AML-193 (cell line): ENCODE measurements at places on chromosomes 4 and X.

GRCh38 chrX:110008011-110008635 lies 5.2 kb downstream of the TMEM164 start:
- DNase-seq = no peak

DNA sequence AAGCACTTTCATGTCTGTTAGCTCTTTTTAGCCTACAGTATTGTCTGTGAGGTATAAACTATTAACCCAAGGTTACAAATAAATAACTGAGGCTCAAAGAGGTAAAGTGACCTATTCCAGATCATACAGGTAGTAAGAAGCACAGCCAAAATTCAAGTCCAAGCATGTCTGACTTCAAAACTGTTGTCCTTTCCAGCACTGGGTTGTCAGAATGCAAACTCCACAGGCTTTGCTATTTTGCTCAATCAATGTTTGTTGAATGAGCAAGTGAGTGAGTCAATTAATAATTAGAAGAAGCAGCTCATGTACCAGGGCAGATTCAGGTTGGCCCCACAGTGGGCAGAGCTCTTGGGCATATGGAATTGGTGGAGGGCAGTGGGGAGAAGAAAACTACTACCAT lies 134.1 kb upstream of the ARHGEF9 start:
- DNase-seq = no peak

DNA sequence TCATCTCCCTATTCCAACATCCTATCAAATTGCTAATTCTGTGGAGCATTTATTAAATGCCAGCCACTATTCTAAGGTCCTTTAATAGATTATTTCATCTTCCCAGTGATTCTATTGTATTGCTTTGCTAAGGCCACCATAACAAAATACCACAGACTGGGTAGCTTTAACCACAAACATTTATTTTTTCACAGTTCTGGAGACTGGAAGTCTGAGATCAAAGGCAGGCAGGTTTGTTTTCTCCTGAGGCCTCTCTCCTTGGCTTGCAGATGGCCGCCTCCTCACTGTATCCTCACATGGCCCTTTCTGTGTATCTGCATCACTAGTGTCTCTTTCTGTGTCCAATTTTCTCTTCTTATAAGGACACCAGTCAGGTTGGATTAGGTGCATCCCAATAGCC lies 64.5 kb downstream of the CPE start:
- DNase-seq = no peak

DNA sequence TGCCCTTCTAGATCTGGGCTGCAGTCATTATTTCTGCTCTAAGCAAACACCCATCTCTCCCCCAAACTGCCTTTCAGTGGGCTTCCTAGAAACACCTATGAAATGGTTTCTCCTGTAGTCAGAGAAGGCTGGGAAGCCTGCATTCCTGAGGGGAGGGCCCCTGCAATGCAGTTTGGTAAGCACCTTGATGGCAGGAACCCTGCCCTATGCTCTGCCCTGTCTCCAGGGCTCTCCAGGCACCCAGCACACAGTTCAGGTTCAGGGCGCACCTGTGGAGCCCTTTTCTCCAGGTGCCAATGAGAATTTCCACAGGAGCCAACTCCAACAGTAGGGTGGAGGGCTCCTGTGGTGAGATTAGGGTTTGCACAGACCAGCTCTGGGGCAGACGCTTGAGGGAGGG lies 69.1 kb upstream of the FBXW7 start:
- DNase-seq = no peak

- no peak for DNase-seq
Observed at GRCh38 chrX:44244008-44244407, 99.5 kb downstream of the EFHC2 start.

DNA sequence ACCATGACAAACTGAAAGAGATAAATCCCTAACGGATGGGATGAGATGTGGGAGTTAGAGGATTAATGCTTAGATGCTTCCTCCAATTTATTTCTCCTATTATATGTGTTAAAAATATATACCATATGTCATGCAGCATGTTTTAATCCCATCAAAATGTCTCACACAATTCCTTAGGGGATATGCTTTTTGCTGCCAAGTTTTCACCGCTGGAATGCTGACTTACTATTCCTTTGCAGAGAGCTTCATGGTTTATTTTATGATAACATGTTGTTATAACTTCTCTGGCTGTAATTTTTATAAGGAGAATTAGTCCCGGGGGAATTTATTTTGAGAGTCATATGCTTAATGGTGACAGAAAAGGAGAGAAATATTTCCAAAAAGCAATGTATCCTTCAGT lies 670.3 kb downstream of the IL1RAPL1 start:
- DNase-seq = no peak

GRCh38 chr4:75004755-75005668 lies 72.1 kb downstream of the PARM1 start:
- DNase-seq = no peak

DNA sequence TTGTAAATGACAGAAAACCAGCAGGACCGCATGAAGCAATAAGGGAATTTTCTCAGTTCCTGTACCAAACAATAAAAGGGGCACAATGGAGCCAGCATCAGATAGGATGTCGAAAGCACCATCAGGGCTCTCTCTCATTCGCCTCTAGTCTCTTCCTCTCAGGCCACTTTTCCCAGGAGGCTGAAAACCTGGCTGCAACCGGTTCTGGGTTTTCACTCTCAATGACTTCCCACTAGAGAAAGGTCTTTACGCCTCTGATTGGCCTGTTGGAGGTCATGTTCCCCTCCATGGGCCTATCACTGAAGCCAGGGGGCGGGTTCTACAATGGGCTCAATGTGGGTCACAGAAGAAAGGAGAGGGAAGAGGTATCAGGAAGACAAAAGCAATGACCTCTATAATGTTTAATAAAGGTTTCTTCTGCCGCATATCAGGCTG lies 29.3 kb downstream of the ZNF827 start:
- DNase-seq = no peak

DNA sequence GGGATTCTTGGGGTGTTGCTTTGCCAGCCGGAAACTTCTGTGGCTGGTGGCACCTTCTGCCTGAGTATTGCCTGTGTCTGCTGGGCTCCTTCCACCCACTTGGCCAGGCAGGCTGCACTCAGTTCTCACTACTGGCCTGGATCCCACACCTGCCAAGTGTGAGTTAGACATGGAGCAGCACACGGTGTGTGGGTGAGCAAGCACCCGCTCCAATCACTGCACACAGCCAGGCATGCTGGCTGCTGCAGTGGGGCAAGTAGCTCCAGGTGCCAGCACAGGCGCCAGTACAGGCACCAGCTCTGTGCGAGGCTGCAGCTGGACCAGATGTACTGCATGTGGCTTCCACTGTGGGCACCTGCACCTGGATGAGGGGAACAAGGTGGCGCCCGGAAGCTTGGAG lies 23.9 kb downstream of the DCUN1D4 start:
- DNase-seq = no peak
